ENCODE measurements at places on chromosomes 5 and 9.
A peak's percentile ranks its signal among the peaks of the same experiment; 100 is the strongest.

- no peak for DNase-seq
Observed at GRCh38 chr9:135772056-135772646, 70.2 kb downstream of the KCNT1 start.

DNA sequence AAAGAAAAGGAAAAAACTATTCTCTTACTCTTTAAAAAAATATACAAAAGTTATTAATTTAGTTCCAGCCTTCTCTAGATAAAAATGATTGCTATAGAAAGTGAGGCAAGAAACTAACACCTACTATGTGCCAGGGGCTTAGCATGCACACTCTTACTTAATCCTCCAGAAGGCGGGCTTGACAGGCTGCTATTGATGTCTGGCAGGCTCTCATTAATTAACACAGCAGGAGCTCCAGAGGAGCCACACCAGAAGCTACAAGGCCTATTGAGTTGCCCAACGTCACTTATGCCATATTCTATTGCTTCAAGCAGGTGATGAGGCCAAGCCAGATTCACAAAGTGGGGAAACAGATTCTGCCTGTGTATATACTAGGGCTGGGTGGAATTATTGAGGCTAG lies 54.6 kb upstream of the CLINT1 start:
- DNase-seq, result no peak

DNA sequence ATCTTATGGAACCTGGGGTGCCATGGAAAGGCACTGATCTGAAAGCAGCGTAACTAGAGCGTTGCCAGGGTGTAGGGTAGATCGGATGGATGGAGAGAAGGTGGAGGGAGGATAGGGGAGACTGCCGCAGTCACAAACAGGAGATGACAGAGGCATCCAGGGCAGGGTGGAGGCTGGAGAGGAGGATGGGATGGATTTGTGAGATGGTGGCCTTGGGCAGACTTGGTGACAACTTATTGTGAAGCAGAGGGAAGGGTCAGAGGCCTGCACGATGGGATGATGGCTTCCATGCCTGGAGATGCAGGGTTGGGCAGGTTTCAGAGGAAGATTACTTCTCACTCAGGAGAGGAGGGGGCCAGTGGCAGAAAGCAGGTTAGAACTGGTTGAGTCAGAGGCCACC lies 2.4 kb downstream of the GLIPR2 start:
- DNase-seq, result no peak

DNA sequence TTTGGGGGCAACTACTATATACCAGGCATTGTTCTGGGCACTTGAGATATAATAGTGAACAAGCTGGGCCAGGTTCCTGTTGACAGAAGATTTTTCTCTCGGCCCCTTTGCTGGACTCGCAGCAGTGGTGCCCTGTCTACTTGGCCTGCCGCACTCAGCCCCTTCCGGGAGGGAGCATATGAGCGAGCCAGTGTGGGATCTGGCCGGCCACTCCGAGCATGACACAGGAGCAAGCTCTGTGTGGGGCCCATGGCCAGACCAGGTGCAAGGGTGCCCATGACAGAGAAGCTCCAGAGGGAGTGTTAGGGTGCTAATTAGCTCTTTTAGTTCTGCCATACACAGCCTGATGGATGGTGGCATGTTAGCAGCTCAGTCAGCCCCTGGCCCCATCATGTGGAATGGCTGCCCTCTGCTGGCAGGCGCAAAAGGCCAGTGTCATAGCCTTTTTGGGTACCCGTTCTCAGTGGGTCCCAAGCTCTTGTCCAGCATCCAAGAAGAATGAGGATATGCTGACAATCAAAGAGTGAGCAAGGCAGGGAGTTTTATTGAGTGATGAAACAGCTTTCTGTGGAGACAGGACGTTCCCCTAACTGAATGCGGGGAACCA lies 9.3 kb upstream of the KIF4B start:
- DNase-seq, result peak; percentile 1

DNA sequence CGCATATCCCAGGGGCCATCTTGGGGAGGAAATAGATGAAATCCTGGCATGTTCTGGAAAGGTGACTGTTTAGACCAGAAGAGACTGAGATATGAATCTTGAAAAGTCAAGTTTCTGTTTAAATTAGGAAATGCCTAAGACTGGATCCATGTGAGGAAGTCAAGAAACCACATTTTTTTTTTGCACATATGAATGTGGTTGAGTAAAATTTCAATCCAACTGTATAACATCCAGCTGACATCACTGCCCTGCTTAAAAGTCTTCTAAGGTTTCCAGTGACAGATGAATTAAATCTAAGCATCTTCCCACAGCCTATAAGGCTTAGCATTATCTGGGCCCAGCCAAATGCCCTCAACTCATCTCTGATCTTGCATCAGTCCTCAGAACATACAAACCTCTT lies 47.7 kb upstream of the TCERG1 start:
- DNase-seq, result no peak

DNA sequence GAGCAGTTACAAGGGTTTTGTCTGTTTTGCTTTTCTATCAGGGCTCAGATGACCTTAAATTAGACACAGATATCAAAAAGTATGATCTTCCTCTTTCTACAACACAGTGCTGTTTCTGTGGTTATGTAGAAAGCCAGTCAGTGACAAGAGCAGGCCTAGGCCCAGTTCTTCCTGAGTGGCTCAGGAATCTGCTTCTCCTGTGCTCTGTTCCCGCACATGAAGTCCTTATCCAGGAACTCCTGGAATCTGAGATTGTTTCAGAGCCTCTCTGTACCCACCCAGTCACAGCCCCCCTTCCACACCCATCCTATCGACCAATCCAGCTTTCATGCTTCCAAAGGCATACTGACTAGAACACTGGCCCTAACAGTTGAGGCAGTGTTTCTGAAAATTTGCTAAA lies 40.4 kb upstream of the SMU1 start:
- no peak for DNase-seq

DNA sequence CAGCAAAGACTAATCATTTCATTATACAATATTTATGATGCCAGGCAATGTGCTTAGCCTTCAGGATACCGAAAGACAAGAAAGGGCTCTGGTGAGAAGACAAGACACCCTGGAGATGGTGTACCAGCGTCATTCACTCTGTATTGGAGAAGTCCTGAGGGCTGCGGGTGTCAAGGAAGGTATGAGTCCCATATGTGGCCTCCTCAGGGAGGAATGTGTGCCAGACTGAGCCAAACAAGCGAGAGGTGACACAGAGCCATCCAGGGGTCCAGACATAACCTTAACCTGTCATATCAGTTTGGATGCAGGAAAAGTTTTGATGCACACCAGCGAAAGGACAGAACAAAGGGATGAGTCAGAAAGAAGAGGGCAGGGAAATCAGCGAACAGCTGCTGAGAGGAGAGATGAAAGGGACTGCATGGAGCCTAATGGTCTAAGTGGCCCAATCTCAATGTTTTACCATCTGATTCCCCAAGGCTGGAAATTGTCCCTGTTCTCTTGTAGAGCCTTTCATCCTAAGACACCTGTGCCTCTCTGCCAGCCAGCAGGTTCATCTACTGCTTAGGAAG lies 38.9 kb downstream of the ADRA1B start:
- no peak for DNase-seq

DNA sequence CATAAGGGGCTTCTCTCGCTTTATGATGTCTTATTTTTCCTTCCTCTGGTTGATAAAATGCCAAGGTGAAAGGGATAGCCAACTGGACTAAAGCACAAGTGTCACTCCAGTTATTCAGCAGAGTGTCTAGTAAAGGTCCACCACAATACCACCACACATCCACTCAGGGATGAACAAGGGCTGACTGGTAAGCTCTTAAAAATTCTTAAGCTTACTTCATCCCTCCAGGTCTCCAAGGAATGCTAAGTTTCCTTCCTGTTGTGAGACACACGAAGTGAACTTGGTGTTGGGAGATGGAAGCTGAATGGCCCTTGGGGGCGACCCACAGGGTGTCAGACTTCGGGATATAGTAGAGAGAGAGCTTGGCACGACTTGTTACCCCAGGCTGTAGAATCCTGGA lies 3.2 kb upstream of the HMGCS1 start:
- DNase-seq, result no peak

GRCh38 chr5:154575546-154576428 lies 97.8 kb upstream of the HAND1 start:
- DNase-seq, result no peak

DNA sequence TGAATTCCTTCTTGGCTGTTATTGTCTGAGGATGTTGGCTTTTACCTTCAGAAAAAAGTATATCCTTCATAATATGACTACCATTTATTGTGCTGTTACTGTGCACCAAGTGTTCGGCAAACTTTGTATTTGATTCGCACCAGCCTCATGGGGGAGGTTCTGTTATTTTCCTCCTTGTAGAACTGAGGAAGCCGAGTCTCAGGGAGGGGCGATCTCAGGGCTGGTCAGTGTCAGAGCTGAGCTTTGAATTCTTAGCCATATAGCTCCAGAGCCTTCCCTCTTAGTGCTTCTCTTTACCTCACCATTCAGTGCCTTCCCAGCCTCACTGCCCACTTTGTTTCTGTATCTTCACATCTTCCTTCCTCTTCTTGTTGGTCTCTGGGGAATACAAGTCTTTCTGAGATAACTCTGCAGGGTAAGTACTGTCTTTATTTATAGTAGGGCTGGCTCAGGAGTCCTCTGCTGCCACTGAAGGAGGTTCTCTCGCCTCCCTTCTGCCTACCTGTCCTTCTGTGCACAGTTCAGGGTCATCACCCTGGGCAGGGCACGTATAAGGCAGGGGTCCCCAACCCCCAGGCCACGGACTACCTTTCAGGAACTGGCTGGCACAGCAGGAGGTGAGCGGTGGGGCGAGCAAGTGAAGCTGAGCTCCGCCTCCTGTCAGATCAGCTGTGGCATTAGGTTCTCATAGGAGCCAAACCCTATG lies 48.4 kb downstream of the GALNT10 start:
- DNase-seq, result no peak

DNA sequence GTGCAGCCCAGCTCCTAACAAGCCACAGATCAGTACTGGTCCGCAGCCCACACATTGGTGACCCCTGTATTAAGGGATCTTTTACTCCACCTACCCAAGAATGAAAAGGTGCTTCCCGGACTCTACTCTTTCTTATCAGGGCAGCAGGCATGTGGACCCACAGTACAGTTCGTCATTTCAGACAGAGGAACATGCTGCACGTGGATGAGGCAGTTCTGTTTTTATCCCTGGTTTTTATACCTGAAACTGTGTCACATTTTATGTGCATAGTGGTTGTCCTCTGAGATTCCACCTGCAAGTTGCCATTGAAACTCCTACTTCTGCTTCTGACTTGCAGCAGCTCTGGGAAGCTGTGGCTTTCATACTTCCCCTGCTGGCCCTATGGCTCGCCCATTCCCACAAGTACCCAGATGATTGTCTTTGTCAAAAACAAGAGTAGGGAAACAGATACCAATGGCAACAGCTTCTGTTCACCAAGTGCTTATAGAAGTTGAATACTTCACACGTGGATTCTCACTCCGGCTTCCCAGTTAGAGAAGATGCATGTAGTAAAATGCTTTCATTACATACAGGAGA lies 208.0 kb downstream of the TRIO start:
- DNase-seq, result no peak

DNA sequence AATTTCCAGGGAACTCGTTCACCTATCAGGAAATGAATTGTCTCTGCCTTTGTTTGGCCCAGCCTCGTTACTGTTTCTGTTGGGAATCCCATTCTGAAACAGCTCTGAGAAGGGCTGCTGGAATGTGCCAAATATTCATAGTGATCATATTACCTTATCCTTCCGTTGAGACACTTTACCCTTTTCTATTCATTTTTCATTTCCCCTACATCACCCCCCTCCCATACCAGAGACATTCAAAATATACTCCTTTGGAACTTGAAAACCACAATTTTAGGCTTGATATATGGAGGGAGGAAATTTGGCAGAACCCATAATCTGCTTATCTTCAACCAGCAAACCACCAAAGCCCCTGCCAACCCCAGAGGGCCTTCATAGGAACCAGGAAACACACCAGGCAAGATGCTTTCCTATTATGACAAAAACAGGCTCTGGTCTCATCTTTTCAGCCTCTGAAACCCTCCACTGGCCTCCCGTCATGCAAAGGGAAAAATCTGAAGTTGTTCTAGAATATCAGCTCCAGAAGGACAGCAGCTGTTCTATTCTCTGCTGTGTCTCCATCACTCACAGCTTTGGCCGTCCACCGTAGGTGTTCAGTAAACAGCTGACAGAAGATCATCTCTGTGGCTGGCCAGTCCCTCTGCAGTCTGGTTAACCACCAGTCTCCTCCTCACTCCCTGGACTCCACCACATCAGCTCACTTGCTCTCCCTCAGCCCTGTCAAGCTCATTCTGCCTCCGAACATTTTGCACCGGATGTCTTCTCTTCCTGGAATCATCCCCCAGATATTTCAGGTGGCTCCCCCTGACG lies 217.2 kb upstream of the WWC1 start:
- DNase-seq, result no peak

- DNase-seq, result no peak
Observed at GRCh38 chr9:106934442-106935238, 71.7 kb downstream of the ZNF462 start.

GRCh38 chr5:100826133-100826532 lies 76.9 kb downstream of the ST8SIA4 start:
- DNase-seq, result no peak

GRCh38 chr9:5375091-5375490 lies 35.4 kb upstream of the RLN1 start:
- DNase-seq, result no peak

- DNase-seq, result peak; percentile 50
Observed at GRCh38 chr9:125126019-125126746, 17.1 kb downstream of the SCAI start.

DNA sequence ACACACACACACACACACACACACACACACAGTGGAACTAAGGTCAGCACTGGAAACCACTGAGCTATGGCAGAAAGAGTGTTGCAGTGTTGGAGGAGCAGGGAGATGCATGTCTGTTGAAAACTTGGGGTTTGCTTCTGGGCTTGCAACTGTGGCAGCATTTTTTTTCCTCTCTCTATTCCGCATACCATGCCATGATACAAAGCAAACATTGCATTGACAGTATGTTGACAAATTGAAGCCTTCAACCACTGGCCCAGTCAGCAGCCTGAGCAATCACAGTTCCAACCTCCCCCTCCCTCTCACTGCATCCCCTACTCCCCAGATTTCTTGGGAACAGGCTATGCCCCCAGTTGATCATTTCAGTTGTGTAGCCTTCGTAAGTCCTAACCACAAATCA lies 478.1 kb upstream of the WWC1 start:
- no peak for DNase-seq

DNA sequence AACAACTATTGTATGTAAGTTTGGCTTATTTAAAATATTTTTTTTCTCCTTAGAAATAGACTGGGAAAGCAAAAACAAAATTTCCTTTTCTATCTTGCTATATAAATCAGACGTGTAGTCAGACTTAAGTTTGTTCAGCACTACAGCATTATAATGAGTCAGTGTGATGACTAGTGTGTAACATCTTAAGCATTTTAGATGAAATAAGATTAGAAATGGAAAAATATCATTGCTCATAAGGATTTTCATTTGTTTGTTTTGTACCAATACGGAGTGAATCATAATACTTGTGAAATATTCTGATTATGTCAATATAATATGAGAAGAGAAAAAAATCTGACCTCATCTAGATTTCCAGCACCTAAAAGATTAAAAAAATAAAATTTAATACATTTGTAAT lies 64.7 kb upstream of the RICTOR start:
- no peak for DNase-seq

DNA sequence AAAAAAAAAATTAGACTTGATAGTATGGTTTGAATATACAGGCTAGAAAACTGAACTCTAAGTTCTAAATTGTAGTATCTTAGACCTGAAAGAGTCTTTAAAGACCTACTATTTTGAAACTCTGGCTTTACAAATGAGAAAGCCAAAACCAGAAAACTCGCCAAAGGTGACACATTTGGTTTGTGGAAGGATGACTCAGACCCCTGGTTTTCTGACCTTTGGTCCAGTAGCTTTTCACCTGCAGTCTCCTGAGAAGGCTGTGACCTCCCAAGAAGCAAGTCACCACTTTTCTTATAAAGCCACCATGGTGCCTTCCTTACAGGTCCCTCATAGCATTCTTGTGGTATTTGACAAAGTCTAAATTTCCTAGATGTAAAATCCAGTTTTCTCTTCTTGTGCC lies 102.1 kb upstream of the CEP78 start:
- no peak for DNase-seq

Measured in stimulated activated CD4-positive, alpha-beta T cell treated with anti-CD3 and anti-CD28 coated beads, Interleukin-1b, Interleukin-23, amount 100 ng/mL, for 1 hour (primary cell).